ENCODE measurements at places on chromosomes 11 and 22.

DNA sequence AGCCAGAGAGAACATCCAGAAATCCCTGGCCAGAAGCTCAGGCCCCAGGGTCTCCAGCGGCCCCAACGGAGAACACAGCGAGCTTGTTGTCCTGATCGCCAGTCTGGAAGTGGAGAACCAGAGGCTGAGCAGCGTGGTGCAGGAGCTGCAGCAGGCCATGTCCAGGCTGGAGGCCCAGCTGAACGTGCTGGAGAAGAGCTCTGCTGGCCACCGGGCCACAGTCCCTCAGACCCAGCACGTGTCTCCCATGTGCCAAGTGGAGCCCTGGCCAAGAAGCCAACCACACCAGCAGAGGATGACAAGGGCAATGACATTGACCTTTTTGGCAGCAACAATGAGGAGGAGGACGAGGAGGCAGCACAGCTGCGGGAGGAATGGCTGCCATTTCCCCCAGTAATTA lies 20.6 kb upstream of the SCGB1D1 start:
- DNase-seq = no peak

- DNase-seq = no peak
These were observed 120.6 kb downstream of the MICAL3 start for GRCh38 chr22:17903564-17904295.

DNA sequence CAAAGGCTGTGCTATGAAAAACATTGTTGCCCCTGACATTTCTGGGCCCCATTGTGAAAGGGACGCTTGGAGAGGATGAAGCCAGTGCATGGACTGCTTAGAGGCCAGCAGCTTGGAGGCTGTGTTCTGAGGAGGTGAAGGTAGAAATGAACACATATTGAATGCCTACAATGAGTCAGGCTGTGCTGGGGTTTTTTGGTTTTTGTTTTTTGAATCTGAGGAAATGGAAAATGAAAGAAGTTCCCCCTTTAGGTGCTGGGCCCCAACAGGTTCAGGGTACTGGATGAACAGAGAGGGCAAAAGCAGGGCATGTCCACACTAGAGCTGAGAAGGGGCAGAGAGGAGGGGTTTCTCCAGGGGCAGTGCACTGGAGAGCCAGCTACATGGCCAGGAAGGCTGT lies 166.1 kb upstream of the API5 start:
- DNase-seq = no peak

DNA sequence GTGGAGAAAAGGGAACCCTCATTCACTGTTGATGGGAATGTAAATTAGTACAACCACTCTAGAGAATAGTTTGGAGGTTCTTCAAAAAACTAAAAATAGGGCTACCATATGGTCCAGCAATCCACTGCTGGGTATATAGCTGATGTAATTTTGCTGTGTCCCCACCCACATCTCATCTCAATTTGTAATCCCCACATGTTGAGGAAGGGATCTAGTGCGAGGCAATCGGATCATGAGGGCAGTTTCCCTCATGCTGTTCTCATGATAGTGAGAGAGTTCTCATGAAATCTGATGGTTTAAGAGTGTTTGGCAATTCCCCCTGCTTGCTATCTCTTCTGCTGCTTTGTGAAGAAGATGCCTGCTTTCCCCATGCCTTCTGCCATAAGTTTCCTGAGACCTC lies 17.1 kb upstream of the OR52M1 start:
- DNase-seq = no peak

- DNase-seq = no peak
These were observed 14.5 kb upstream of the MB start for GRCh38 chr22:35631597-35631996.

GRCh38 chr11:112963368-112963955 lies 2.2 kb downstream of the NCAM1 start:
- no peak for DNase-seq

- DNase-seq = no peak
These were observed 1.6 kb downstream of the NPAT start for GRCh38 chr11:108220721-108221336.

- no peak for DNase-seq
These were observed 6.4 kb downstream of the PLA2G3 start for GRCh38 chr22:31133911-31134310.

- no peak for DNase-seq
These were observed 76.0 kb downstream of the EIF3M start for GRCh38 chr11:32659672-32660071.

DNA sequence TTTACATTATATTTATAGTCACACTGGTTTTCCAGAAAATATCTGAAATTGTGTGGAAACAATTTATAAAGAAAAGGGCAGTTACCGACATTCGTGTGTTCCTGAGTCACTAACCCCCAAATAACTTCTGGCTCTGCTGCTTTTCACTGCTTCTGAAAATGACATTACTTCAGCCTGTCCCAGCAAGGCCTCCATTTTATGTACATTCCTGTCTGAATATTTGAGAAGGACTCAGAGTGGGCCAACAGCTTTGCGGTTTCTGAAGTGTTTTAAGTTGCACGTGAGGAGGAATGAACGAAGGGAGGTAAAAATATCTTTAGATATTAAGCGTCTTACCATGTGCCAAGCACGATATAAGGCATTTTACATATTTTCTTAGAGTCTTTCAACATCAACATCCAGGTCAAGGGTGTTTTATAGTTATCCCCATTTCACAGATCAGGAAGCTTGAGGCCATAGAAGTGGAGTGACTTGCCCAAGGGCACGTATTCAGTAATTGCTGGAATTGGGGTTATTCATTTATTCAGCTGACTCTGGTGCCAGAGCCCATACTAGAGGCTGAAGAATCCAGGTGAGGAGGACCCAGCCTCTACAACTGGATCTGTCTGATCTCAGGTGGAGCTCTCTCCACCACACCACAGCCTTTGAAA lies 30.8 kb upstream of the WNT11 start:
- no peak for DNase-seq

DNA sequence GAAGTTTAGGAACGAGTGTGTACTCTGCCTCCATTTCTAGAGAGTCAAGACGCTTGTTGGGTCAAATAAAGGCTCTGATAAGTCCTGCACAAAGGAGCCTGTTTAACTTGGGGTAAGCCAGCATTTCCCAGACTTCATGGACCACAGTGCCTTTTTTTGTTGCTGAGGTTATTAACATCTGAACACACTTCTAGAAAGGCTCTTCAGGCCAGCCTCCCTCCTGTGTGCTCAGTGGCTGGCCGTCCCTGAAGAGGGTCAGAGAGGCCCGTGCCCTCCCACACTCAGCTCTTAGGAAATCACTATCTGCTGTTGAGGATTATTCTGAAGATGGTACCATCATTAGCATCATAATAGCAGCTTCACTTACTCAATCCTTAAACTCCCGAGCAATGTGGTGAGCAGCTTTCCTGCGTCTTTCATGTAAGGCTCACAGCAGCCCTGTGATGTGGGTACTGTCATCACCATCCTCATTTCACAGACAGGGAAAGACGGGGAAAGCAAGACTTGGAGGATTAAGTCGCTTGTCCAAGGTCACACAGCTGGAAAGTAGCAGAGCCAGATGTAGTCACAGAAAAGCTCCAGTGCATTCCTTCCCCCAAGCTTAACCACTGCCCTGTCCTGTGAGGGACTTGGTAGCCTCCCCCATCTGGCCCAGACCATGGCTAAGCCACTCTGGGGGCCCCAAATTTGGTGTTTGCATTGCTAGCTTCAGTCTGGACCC lies 71.3 kb downstream of the TSPAN18 start:
- DNase-seq = no peak

DNA sequence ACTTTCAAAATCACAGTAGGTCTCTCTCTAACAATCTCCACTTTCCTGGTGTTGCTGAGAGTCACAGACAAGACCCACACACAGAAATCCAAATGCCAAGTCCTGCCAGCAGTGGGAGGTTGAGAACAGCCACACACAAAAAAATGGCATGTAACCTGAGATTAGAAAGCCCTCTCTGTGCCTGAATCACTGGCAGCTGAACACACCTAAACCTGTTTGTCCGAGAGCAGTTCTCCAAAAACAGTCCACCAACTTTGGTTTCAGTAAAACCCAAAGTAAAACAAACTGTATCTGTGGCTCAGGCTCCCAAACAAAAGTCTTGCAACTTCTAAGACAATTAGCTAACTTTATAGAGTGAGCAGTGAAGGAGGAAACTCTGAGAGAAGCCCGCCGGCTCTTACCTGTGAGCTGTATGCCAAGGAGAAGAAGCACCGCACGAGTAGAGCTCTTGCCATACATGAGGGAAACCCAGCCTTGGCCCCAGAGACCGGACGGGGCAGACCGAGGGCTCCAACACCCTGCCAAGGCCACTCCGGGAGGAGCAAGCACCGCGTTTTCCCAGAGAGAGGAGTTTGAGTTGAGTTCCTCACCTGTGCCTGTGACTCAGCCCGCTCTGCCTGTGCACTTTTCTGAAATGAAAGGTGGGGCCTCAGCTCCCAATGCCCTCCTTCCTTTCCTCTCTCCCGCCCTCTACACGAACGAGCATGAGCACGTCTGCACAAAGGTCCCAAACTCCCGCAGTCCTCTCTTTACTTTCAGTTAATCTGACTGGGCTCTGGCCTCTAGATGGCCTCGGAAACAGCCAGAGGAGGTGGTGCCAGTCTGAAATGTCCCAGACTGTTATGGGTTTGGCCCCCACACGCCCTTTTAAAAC lies at the start of gene MPZL2:
MPZL2 (minus strand) TSS at position 603 of the 874 bp plus-strand sequence; CDS start at position 459, 144 bp downstream.
- DNase-seq = no peak

All from SK-N-MC (cell line).